CMK (cell line): ENCODE measurements at places on chromosomes 13 and 19.

DNA sequence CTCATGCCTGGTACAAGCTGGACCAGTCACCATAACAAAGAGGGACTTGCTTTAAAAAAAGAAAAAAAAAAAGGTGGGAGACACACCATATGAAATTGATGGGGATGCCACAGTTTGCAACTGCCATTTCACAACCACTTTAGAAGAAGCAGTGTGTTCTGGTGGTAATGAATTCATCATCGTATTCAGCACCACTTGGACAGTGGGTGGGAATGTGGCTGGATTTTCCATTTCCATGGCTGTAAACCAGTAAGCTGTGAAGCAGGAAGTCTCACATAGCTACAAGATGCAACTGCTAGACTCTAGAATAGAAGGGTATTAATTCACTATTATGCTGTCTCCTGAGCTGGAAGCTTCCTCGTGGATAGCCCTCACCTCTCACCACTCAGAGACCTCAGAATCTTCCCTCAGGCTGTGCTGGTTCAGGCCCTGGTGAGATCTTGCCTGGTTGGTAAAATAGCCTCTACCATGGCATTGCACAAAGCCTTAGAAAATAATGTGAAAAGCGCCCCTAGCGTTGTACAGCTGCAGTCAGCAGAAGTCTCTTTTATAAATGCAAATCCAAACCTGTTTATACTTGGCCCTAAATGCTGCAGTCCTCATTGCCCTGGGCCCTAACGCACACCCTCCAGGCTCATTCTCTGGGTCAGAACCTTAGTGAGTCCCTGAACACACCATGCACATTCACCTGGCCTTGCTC lies 150.7 kb downstream of the KCTD15 start:
- DNase-seq = no peak

- no peak for DNase-seq
Observed at GRCh38 chr13:33519561-33520467, 234.3 kb upstream of the STARD13 start.

DNA sequence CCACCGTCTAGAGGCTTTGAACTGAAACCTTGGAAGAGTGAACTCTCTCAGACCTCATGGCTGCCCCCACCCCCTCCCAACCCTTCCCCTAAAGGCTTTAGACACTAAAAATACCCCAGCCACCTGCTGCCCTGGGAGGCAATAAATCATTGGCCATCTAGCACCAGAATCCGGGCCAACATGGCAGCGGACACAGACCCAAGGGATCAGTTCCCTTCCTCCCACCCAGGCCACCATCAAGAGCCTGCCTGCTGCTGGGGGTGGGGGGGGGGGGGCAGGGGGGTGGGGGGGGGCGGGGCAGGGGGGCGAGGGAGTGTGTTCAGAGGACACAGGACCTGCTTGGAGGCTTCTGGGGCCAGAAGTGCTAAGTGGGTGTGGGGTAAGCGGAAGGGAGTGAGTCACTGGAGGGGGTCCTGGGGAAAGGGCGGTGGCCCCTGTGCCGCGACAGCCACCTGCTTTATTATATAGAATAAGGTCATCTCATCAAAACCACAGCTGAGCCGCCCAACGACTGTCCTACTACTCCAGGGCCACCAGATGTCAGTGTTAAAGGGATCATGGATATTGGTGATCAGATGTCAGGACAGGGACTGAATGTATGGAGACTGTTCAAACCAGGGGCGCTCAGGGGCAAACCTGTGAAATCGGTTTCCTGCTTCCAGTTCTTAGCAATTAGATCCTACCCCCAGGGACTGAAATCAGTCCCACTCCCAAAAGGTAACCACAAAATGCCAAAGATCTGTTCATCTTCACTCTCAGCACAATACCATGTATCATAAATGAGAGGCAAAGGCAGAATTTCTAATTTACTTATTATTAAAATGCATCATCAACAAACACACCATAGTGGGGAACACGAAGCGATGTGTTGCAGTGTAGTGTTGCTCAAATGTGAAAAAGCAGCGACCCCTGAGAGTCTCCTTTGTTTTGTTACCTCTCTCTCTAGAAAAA lies 24.3 kb downstream of the ARL11 start:
- DNase-seq = no peak

- no peak for DNase-seq
Observed at GRCh38 chr13:42612021-42612765, 38.2 kb downstream of the TNFSF11 start.

DNA sequence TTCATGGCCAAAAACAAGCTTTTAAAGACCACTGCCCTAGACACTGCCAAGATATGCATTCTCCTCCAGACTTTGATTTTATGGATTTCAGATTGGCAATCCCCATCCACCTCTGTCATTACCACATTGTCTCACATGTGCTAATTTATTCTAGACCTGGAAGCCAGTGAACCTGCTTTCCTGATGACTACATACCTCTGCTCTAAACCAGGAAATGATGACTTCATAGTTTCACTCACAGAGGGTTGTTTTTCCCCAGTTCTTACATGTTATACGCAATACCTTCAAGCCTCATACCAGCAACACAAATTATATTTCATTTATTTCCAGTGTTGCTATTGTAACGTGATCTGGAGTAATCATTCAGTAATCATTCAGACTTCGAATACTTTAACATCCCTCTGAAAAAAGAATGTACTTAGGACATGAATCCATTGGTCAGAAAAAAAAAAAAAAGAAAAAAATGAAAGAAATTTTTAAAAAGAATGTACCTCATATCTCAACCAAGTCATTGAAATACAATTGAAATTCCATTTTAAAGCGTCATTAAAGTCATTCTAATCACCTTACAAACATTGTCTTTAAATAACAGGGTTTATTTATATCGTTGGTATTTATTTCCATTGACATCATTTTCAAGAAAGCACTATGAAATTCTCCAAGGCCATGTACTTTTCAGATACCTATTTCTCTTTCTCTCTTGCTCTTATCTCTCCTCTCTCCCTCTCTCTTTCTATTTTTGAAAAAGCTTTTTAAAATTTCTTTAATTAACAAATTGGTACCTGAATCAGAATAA lies 33.4 kb upstream of the KLF5 start:
- DNase-seq = no peak

- no peak for DNase-seq
Observed at GRCh38 chr13:35342440-35342839, 134.0 kb downstream of the MAB21L1 start.

DNA sequence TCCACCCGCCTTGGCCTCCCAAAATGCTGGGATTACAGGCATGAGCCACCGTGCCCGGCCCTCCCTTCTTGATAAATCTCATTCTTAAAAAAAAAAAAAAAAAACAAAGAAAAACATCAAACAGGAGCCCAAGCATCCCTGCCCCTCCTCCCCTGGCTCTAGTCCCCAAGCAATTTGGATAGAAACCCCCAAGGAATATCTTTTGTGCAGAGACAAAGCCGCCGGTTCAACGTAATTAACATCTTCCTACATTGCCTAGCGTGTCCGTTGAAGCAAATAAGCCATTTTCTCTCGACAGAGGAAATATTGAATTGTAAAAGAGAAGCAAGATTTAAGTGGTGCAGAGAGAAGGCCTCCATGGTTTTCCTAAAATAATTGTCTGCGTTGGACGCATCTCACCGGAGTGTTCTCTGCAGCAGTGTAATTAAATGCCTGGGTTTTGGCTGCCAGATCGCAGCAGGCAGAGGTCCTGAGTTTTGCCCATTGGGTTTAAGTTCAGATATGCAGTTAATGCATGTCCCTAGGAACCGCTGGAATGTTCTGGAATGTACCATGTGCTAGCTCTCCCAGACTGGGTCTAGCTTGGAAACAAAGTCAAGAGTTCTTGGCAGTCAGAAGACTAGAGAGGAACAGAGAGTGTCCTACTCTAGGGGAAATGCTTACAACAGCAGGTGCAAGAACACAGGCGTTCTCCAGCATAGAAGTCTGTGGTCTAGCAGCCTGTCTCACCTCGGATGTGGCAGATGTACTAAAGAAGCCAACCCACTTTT lies 30.8 kb downstream of the PIN1 start:
- no peak for DNase-seq

GRCh38 chr13:20438801-20439200 lies 86.9 kb downstream of the CRYL1 start:
- no peak for DNase-seq

DNA sequence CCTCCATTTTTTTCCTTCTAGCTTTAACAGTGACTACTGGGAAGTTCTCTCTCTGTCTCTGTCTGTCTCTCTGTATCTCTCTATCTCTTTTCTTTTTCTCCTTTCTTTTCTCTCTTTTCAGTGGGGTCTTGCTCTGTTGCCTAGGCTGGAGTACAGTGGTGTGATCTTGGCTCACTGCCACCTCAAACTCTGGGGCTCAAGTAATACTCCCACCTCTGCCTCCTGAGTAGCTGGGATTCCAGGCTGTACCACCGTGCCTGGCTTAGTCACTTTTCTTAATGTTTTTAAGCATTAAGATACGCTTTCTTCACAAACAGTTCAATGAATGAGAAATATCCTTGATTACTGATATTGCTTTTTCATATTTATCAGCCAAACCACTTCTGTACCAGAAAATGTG lies 13.1 kb downstream of the PCCA start:
- DNase-seq = no peak

- peak; percentile 73 for DNase-seq
Observed at GRCh38 chr19:16113727-16114126, 2.0 kb downstream of the RAB8A start.

DNA sequence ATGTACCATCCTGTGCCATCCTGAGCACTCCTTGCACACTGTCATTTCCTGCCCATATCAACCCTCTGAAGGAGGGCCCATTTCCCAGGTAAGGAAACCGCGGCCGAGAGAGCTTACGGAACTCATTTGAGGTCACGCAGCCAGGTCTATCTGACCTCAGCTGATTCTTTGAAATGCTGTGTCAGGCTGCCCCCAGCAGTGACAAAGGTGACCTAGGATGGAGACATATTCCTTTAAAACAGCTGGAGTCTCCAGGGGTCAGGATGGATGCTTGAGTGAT lies 42.2 kb upstream of the VSTM2B start:
- DNase-seq = no peak

GRCh38 chr13:43405457-43405856 lies 381.3 kb downstream of the ENOX1 start:
- DNase-seq = no peak

DNA sequence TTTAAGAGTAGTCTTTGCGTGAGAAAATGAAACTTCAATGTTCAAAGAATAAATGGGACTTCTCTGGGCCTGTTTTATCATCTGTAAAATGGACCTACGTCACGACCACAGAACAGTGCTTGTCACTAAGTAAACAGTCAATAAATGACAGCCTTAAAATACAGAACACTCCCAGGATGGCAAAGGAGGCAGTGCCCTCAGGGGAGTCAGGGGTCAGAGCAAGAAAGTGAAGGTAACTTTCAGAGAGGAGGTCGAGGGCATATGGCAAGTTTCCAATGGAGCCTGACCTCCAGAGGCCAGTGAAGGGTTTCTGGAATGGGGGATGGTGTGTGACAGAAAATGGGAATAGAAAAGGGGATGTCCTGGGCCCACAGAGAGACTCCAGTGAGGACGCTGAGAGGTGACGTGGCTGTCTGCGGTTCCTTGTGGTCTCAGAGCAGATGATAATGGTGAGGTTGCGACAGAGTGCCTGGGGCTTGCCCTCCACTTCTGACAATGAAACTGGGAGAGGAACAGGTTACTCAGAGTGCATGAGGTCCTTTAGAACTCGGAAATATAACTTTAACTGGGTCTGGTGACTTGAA lies 91.8 kb downstream of the UBL3 start:
- no peak for DNase-seq

DNA sequence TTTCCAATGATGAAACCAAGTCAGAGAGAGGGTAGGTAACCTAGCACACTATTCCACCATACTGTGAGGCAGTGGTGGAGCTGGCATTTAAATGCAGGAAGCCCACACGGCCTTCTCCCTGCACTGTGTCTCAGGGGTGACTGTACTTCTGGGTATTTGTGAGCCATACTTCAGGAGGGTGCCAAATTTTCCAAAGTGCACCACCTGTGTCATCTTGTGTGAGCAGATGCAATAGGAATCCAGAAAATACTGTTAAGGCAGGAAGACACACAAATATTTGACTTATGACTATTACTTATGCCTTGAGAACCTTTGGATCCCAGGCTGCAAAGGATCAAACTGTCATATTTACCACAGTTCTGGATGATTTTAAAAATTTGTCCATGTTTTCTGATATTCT lies 17.3 kb downstream of the ZNF229 start:
- no peak for DNase-seq

DNA sequence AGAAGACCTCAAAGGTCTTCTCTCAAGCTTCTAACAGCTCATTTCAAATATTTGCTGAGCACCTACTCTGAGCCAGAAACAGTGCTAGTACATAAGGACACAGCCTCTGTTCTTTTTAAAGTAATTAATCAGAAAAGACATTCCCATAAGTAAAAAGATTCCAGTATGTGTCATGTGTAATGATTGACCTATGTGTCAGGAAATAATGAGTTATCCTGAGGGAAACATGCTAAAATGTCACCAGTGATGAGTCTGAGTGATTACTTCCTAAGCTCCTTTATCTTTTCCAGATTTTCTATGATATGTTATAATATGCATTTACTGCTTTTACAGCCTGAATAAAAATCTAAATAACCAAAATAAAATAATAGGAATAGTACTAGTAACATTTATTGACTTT lies 107.6 kb downstream of the SLC25A15 start:
- no peak for DNase-seq

DNA sequence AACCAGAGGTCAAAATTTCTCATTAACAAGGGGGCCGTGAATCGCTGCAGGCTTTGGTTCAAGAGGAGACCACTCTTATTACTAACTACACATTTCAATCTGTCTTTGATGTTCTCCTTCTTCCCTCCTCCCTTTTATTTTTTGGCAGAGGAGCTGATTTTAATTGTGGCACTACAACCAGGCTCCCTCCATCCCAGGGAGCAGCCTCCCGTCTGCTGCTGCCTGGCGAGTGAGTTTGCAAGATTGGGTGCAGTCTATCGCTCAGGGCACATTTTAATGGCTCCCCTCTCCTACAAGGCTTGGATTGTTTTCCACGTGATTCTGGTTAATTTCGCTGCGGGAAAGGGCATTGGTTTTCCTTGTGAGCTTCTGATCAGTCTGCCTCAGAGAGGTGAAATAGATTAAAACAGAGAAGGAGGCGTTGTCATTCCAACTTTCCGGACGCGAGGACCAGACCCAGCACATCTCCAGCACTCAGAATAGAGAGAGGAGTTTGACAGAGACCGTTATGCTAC lies 81.4 kb downstream of the KCTD15 start:
- no peak for DNase-seq

GRCh38 chr13:66644855-66645460 lies 585.2 kb downstream of the PCDH9 start:
- DNase-seq = no peak

DNA sequence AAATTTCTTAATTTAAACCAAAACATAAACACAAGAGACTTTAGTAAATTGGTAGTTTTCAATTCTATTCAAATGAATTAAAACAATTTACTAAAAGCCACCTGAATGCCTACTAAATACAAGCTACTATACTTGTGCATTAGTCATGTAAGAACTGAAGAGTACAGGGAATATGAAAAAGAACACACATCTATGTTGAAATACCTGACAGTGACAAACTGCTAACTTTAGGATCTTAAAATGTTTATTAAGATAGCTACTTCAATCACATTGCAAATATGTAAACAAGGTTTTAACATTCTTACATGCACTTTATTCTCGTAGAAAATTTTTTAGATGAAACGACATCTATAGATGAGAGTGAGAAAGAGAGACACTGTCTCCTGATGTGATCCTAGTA lies 4.1 kb downstream of the SPRYD7 start:
- DNase-seq = no peak
